ENCODE measurements at places on chromosomes 3 and 15.
A peak's percentile ranks its signal among the peaks of the same experiment; 100 is the strongest.

DNA sequence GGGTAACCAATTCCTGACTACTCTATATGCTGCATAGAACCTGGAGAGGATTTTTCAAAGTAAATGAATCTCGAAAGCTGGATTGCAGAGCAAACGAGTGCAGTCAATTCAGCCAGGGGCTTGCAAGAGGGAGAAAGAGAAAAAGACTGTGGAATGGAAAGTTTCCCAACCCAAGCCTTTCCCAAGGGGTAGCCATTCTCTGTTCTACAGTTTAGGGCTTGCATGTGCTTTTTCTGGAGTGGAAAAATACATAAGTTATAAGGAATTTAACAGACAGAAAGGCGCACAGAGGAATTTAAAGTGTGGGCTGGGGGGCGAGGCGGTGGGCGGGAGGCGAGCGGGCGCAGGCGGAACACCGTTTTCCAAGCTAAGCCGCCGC, 511 bp upstream of the RARB start:
- no peak for DNase-seq

DNA sequence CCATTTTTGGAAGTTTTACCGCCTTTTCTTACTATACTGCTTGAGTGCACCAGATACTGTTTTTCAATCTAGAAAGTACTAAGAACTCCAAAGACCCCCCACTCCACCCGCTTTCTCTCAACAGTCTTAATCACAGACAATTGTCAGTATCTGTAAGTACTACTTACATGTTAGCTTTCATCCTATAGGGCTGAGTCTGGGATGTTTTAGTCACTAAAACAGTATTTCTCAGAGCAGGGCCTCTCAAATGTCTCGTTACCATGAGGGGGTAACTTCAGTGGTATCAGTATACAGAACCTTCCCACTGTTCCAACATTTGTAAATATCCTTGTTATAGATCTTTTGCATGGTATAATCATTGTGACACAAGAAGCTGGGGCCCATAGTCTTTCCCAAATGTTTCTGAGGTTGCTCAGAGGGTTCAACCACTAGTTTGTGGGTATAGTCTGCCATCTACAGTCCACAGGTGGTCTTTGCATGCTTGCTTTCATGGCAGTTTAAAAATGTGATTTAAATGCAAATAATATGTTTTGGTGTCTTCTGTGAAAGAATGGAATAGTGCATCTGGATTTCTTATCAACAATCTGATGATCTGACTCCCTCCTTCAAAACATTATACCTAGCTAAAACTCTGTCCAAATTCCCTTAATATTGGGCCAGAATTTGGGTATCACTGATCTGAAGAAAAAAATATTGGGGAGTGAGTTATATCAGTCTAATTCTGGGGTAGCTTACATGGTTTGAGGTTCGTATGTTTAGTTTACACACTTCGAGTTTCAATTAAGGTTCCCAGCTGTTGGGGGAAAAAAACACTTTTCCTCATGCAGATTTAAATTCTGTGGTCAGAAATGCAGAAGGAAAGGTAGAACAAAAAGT, 18.0 kb upstream of the DNAJC13 start:
- DNase-seq, result no peak

- no peak for DNase-seq
Observed at GRCh38 chr3:94875149-94875548, 812.3 kb downstream of the NSUN3 start.

DNA sequence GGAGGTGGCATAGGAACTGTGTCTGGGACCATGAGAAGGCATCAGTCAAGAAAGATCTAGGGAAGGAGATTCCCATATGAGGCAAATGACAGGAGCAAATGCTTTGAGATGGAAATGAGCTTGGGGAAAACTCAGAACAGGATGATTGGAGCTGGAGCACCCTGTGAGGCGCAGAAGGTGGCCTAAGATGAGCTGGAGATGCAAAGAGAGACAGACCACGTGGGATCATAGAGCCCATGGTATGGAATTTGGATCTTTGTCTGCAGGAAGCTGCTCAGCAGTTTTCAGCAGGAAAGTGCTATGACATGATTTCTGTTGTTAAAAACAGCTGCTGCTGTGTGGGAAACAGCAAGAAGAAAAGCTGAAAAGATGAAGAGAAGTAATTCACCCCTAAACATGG, 310.6 kb downstream of the MAGI1 start:
- no peak for DNase-seq

DNA sequence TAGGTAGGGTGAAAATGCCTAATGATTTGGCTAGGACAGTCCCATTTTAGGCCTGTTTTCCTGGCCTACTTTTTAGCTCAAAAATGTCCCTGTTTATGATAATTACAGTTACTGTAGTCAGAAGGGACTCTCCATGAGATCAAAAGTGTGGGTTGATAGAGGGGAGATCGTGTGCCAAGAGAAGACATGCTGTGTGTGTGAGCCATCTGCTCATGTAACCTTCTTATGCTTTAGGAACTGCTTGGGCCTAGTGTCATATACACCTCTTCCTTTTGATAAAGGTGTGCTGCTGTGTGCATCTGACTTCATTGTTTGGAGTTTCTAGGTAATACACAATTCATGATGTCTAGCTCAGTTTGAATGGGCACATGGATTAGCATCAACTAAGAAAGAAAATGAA, 786.5 kb downstream of the PDCD6IP start:
- no peak for DNase-seq

DNA sequence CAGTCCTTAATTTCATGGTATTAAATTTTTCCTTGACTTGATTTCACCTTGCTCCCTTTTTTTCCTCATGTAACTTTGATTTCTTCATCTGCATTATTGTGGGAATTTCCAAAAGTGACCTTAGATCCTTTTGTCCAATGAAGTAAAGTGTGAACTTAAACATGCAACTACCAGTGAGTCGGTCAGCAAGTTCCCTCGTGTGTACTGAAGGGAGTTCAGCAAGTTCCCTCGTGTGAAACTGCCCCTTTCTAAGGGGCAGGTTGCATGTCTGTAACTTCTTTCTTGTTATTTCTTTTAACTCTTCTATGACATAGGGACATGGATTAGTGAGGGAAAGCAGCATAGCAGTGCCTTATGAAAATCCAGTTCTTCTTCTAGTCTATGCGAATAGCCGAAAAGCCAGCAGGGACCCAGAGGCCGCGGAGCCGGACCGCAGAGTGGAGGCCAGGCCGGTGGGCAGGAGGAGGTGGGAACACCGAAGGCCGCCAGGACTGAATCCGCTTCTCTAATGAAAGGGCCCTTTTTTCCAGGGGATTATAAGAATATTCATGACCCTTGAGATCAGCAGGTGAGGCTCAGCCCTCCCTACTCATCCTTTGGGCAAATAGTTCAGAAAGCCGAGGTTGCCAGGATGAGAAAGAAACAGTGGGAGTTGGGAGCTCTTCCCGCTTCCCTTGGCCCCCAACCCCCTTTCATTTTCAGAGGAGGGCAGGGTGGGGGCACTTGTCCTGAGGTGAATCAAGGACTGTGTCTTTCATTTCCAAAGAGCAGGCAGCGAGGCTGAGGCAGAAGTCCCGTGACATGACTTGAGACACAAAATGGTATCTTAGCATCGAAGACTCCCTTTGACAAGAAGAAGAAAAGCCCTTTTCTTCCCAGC, 117.5 kb downstream of the OPA1 start:
- DNase-seq, result no peak

- no peak for DNase-seq
Observed at GRCh38 chr3:175075269-175075668, 216.1 kb downstream of the NAALADL2 start.

DNA sequence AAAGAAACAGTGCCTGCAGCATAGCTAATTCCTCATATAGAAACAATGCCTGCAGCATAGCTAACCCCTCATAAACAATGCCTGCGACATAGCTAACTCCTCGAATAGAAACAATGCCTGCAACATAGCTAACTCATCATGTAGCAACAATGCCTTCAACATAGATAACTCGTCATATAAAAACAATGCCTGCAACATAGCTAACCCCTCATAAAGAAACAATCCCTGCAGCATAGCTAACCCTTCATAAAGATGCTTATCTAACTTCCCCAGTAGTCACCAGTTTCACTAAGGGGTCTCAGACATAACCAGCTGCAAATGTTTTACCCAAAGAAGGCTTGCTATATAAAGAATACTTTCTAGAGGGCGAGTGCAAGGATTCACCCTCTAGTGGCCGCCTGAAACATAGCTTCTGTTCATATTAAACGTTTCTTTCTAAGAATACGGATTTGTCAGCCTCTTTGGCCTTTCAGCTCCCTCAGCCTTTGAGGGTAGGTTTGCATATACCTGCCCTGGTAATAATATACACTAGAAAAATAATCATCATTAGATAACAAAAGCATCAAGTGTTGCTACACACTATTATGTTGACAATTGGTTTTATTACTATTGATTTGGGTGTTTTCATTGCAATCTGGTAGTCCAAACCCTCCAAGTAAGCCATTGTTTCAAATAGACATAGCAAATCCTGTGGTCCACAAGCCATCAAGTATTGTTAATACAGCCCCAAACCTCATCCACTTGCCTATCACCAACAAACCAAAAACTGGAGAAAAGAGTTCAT, 44.4 kb upstream of the FAN1 start:
- peak; percentile 31 for DNase-seq

- no peak for DNase-seq
Observed at GRCh38 chr3:18666655-18667054, 241.5 kb upstream of the SATB1 start.

DNA sequence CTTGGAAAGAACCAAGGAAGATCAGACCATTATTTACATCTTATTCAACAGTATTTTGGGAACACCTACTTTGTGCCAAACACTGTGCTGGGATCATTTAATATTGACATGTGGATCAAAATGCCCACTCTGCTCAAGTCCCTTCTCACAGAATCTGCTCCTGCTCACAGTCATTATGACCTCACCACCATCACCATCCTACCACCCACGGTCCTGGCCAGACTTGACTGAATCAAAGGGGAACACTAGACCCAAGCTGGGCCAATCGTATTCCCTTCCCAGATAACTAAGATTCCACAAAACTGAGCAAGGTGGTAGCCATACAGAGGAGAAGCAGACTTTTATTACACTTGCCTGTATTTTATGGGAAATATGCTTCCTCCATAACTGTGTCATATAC, 3.4 kb upstream of the CEP152 start:
- DNase-seq, result no peak

- no peak for DNase-seq
Observed at GRCh38 chr15:84951736-84952135, 29.9 kb upstream of the PDE8A start.

DNA sequence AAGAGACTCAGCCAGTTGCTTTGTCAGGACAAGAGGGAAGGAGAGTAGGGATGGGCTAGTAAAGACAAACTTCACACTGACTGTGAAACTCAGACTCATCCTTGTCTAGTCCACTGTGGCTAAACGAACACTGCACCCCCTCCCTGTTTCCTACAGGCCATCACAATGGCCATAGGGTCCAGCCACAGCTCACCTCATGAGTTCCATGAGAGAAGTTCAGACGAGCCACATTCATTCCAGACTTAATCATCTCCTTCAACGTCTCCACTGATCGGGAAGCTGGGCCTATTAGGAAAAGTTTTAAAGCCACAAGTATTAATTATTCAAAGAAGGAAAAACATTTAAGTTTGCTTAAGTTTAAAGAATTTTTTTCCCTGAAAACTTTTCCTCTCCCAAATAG, 13.8 kb downstream of the PKM start:
- DNase-seq, result no peak

GRCh38 chr15:40358471-40359353, 693 bp downstream of the DISP2 start:
- peak; percentile 16 for DNase-seq

GRCh38 chr3:183394150-183394549, 34.3 kb downstream of the MCF2L2 start:
- no peak for DNase-seq

- no peak for DNase-seq
Observed at GRCh38 chr3:192655628-192656027, 71.7 kb downstream of the FGF12 start.

DNA sequence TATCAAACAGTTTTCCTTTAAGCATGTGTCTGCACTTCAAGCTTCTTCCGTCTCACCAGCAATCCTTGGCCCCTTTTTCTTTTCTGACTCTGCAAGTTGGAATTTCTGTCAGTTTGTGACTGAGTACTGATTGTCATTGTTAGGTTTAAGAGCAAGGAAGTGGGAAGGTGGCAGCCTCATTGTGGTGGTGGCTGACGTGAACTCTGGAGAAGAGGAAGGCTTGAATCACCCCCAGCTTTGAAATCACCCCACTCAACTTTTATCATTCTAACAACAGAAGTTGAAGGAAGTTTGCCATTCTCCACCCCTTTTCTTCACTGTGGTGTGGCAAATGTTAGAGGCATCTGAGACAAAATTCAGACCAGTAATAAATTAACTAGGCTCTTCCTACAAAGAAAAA, 231.6 kb upstream of the AGTR1 start:
- DNase-seq, result no peak

DNA sequence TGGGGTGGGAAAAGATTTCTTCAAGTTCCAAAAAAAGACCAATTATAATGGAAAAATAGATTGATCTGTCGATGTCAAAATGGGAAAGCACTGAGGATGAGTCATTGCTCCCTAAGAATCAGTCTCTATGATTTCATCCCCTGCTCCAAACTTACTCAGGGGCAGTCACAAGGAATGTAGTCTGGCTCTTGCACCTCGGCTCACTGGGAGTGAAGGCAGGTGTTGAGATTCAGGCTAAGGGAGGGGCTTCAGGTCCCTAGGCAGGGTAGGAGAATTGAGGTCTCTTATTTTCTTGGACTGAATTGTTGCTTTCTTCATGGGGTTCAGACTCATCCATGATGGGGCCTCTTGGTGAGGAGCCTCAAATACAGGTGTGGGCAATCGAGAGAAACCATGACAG, 14.2 kb downstream of the ESYT3 start:
- DNase-seq, result no peak

DNA sequence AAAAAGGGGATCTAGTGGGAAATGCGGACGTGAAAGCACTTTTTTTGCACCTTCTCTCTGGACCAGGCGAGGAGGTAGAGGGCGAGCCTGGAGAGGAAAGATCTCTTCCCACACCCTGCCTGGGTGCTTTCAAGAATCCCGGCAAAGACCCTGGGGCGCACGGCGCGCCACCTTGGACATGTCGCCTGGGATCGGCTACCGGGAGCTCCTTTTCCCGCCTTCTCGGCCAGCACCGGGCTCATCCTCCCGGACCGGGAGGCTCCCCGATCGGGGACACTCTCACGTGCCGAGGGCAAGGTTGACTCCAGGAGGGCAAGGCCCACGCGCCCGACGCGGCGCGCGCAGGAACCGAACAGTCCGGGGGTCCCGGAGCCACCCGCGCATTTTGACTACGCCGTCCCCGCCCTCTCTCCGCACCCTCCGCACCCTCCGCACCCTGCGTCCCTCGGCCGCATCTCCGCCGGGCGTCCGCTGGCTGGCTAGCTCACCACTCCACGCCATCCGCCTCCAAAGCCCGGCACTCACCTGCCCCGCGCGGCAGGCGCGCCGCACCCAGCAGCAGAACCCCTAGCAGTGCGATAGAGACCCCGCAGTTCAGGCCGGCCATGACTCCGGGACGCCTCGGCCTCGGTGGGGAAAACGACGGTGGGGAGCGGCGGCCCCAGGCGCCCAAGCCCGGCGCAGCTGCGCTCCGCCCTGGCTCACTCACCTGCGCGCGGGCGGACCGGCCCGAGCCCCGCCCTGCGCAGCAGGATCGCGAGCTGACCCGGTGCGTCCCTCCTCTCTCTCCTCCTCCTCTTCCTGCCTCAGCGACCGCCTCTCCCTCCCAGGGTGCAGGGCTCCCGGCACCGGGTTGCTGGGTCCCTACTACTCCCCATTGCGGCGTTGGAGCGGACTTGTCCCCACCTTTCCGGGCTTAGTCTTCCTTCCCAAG, at the start of gene CDCP1:
Gene CDCP1 (minus strand): TSS at position 698 of the 934 bp plus-strand sequence. CDS start 91 bp downstream, at position 607.
- no peak for DNase-seq

- no peak for DNase-seq
Observed at GRCh38 chr3:40237889-40238571, 71.5 kb upstream of the EIF1B start.

GRCh38 chr3:104437891-104438290, 928.8 kb upstream of the ALCAM start:
- DNase-seq, result no peak

GRCh38 chr3:176785171-176785570, 412.1 kb downstream of the TBL1XR1 start:
- DNase-seq, result no peak

Data from CD4-positive, alpha-beta T cell treated with Interleukin-6 at 100 ng/mL for 8 hours (primary cell).